ENCODE measurements at places on chromosomes 4 and X. TPM values are rescaled to one million over a fixed set of nuclear protein-coding genes. Genes with fewer than 3 reads are reported as not detected.
A peak's percentile ranks its signal among the peaks of the same experiment; 100 is the strongest.

- DNase-seq = no peak
- H3K4me1 ChIP-seq = no peaks in the 10 kb centered on the region
- H3K27me3 ChIP-seq = no peaks in the 10 kb centered on the region
- H3K4me3 ChIP-seq = no peak overlapping the region
Measured at GRCh38 chr4:109589605-109590004, 29.6 kb downstream of the MCUB start.

DNA sequence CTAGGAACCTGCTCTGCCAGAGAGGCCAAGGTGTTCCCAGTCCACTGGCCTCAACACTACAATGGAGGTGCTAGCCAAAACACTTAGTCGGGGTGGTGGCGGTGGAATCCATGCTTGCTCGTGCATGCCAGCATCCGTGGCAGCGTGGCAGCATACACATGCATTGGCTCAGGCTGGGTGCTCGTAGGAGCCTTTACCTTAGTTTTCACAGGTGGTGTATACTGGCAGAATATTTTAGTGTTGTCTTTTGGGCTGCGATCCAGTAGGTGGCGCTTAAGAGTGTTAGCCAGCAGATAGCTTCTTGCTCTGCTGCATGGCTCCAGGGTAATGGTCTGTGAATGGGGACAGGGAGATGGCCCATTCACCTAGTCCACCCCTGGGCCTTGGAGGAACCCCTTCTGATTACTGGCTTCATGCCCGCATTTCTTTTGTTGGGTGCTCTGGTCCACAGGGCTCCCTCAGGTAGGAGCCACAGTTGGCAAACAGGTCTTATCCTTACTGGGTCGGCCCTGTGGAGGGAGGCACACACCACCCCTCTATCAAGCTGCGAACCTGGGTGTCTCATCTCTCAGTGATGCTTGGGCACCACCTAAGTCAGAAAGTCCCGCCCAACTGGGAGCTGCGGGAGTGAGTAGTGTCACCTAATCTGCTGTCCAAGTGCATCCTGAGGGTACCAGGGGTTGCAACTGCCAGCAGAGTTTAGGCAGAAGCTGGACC, 40.0 kb downstream of the RIPPLY1 start:
- H3K4me3 ChIP-seq = no peak overlapping the region
- DNase-seq = peak; percentile 40
- H3K36me3 ChIP-seq = peaks cover 4% of the 10 kb centered on the region
- H3K27ac ChIP-seq = no peak overlapping the region

- DNase-seq = no peak
- H3K4me3 ChIP-seq = no peak overlapping the region
- no peaks in the 10 kb centered on the region for H3K36me3 ChIP-seq
- no peaks in the 10 kb centered on the region for H3K27me3 ChIP-seq
- no peak overlapping the region for H3K27ac ChIP-seq
- no peaks in the 10 kb centered on the region for H3K4me1 ChIP-seq
Measured at GRCh38 chr4:95515589-95515988, 33.2 kb downstream of the UNC5C start.

The PRKG2 gene
- 4.9 TPM for polyA plus RNA-seq

DNA sequence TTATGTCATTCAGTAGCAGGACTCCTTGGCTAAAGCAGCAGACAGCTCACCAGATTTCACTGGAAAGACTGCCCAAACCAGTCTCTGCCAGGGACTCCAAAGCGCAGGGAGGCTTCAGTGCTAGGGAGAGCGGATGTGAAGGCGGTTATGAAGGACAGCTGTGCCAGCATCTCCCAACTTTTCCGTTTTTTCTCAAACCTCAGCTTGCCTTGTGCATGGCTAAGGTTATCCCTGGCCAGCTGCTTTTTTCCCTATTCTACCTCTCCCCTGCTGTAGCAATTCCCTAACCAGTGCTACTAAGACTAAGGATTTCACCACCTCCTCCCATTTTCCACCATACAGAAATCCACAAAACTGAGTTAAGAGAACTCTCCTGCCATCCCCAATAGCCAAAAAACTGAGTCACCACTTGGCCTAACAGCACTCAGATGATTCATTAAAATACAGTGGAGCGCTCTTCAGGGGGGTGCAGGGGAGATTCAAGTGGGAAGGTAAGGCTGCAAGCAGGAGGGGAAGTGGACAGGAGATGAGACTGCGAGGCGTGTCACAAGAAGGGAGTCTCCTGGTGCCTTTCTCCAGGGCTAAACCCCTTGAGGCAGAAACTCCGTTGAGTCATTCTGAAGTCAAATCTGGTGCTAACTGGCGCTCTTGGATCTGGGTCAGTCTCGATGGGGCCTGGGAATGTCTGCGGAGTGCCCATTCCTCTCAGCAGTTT, 90.7 kb downstream of the PALLD start:
- no peaks in the 10 kb centered on the region for H3K36me3 ChIP-seq
- no peak overlapping the region for H3K4me3 ChIP-seq
- no peak for DNase-seq
- H3K27me3 ChIP-seq = no peaks in the 10 kb centered on the region

The PCYT1B gene
- polyA plus RNA-seq = 0.84 TPM

DNA sequence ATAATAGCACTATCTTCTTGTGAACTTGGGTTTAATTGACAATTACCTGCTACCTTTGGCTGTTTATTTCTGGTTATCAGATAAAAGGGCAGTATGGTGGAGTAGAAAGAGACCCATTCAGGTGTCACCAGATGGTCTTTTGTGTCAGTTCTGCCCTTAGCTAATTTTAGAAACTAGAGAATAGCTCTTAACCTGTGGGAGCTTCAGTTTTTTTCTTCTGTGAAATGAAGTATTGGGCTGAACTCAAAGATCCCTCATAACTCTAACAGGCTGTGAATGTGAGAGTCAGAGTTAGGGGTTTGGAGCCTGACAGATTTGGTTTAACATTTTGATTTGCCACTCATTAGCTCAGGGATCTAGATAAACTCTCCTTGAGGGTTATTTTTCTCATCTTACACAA, 335.2 kb downstream of the PPP1R2C start:
- H3K4me1 ChIP-seq = no peaks in the 10 kb centered on the region
- no peak for DNase-seq
- no peak overlapping the region for H3K27ac ChIP-seq
- no peaks in the 10 kb centered on the region for H3K27me3 ChIP-seq

DNA sequence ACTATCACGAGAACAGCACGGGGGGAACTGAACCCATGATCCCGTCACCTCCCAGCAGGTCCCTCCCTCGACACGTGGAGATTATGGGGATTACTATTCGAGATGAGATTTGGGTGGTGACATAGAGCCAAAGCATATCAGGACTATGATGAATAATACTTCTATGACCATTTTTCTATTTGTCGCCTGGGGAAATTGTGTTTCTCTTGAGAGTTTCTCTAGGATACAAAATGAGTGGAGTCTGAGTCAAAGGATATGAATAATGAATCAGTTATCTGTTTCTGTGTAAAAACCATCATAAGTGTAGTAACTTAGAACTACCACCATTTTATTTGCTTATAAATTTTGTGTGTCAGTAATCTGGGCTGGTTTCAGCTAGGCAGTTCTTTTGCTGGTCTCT, 533.0 kb upstream of the ARX start:
- no peak overlapping the region for H3K4me3 ChIP-seq
- no peak for DNase-seq
- H3K36me3 ChIP-seq = no peaks in the 10 kb centered on the region
- no peaks in the 10 kb centered on the region for H3K27me3 ChIP-seq

DNA sequence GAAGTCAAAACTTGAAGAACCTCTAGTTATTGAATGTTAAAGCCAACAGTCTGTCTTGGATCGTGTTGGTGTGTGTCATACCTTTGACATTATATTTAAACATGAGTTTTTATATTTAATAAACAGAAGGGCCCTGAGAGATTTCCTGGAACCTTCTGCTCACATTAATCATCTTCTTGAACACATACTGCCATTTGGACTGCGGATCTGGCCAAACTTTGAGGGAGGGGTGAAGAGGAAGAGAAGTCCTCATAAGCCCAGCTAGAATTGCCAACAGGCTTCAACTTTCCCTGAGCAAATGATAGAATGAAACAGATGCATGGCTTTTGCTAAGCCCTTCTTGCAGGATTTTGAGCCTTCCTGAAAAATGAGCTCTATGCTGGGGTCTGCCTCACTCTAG, 27.4 kb downstream of the CCKAR start:
- no peak overlapping the region for H3K4me3 ChIP-seq
- no peaks in the 10 kb centered on the region for H3K27me3 ChIP-seq
- DNase-seq = no peak
- no peaks in the 10 kb centered on the region for H3K4me1 ChIP-seq

The CXCL1 gene
- polyA plus RNA-seq = 26.6 TPM

The SYTL5 gene
- 0.77 TPM for polyA plus RNA-seq

The HS3ST1 gene
- polyA plus RNA-seq = 0.52 TPM

The EDNRA gene
- polyA plus RNA-seq = 0.73 TPM

- no peaks in the 10 kb centered on the region for H3K36me3 ChIP-seq
- DNase-seq = no peak
- no peak overlapping the region for H3K4me3 ChIP-seq
- no peaks in the 10 kb centered on the region for H3K27me3 ChIP-seq
- H3K27ac ChIP-seq = no peak overlapping the region
- H3K4me1 ChIP-seq = no peaks in the 10 kb centered on the region
Measured at GRCh38 chr4:89048906-89049601, 7.9 kb downstream of the FAM13A start.

GRCh38 chr4:48445704-48446103, 37.4 kb upstream of the SLC10A4 start:
- H3K4me3 ChIP-seq = no peak overlapping the region
- no peaks in the 10 kb centered on the region for H3K27me3 ChIP-seq
- H3K27ac ChIP-seq = no peak overlapping the region
- no peaks in the 10 kb centered on the region for H3K36me3 ChIP-seq
- no peaks in the 10 kb centered on the region for H3K4me1 ChIP-seq

DNA sequence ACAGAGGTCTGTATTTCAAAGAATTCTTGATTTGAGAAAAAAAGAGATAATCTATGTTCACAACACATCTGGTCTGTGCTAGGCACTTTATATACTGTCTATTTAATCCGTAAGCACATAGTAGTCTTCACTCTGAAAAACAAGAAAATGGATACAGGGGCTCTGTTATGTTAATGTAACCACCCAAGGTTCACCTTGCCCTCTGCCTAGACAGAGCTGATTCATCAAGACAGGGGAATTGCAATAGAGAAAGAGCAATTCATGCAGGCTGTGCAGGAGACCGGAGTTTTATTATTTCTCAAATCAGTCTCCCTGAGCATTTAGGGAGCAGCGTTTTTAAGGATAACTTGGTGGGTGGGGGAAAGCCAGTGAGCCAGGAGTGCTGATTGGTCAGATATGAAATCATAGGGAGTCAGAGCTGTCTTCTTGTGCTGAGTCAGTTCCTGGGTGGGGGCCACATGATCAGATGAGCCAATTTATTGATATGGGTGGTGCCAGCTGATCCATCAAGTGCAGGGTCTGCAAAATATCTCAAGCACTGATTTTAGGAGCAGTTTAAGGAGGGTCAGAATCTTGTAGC, 92.9 kb upstream of the TNIP3 start:
- H3K36me3 ChIP-seq = no peaks in the 10 kb centered on the region
- no peak overlapping the region for H3K27ac ChIP-seq
- H3K4me1 ChIP-seq = no peaks in the 10 kb centered on the region
- H3K4me3 ChIP-seq = no peak overlapping the region
- H3K27me3 ChIP-seq = no peaks in the 10 kb centered on the region
- no peak for DNase-seq

The TNIP3 gene
- polyA plus RNA-seq = not detected

DNA sequence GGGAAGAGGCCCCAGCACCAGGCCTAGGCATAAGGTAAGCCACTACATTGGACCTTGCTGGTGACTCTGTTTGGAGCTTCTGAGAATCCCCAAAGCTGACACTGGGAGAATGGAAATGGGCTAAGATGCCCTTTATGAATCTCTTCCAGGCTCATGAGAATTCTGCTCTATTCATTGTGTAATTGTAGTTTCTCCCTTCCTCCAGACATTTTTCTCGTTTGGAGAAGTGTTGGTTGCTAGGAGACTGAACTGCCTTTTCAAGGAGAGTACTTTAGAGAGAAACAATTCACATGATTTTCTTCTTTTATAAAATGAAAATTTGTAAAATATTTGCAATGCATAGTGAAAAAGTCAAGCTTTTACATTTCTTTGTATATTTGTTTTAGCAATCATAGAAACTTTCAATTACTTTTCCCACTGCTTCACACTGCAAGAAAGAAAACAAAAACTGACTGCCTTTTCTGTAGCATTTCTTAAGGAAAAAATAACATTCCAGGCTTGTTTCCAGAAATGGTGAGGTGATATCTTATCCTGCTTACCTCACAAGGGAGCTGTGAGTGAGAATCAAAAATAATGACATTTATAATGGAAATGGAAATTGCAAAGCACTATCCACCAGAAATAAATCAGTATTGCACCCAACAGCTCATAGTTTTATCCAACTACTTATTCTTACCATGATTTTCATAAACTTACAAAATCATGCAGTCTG, 24.9 kb upstream of the DCHS2 start:
- H3K4me3 ChIP-seq = no peak overlapping the region
- H3K36me3 ChIP-seq = no peaks in the 10 kb centered on the region
- no peak overlapping the region for H3K27ac ChIP-seq
- DNase-seq = no peak
- no peaks in the 10 kb centered on the region for H3K27me3 ChIP-seq

The LRP2BP gene
- polyA plus RNA-seq = 2.1 TPM

DNA sequence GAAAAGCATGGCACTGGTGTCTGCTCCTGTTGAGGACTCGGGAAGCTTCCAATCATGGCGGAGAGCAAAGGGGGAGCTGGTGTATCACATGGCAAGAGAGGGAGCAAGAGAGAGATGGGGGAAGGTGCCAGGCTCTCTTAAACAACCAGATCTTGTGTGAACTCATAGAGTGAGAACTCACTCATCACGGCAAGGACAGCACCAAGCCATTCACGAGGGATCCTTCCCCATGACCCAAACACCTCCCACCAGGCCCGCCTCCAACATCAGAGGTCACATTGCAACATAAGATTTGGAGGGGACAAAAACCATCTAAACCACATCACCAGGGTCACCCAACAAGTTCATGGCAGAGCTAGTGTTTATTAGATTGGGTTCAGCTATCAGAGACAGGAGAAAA, 218.7 kb upstream of the BCOR start:
- H3K27ac ChIP-seq = no peak overlapping the region
- no peaks in the 10 kb centered on the region for H3K4me1 ChIP-seq
- no peaks in the 10 kb centered on the region for H3K36me3 ChIP-seq

- H3K4me1 ChIP-seq = no peaks in the 10 kb centered on the region
- H3K4me3 ChIP-seq = no peak overlapping the region
- H3K27ac ChIP-seq = no peak overlapping the region
- DNase-seq = no peak
- no peaks in the 10 kb centered on the region for H3K36me3 ChIP-seq
Measured at GRCh38 chr4:165627548-165627947, 245.5 kb upstream of the TLL1 start.

The OPRPN gene
- polyA plus RNA-seq = not detected

GRCh38 chr4:120447774-120448173, 381.1 kb upstream of the MAD2L1 start:
- no peaks in the 10 kb centered on the region for H3K4me1 ChIP-seq
- H3K27ac ChIP-seq = no peak overlapping the region
- no peaks in the 10 kb centered on the region for H3K27me3 ChIP-seq

The KLB gene
- polyA plus RNA-seq = 1.1 TPM

GRCh38 chr4:189121336-189121735, 819.3 kb upstream of the FRG1 start:
- H3K36me3 ChIP-seq = no peaks in the 10 kb centered on the region
- no peaks in the 10 kb centered on the region for H3K4me1 ChIP-seq

- H3K27ac ChIP-seq = peak within 1 kb of the TSS; percentile 96
- H3K4me3 ChIP-seq = peak within 1 kb of the TSS; percentile 67
- no peaks in the 10 kb centered on the region for H3K27me3 ChIP-seq
- DNase-seq = peak; percentile 93
- no peaks in the 10 kb centered on the region for H3K36me3 ChIP-seq
- H3K4me1 ChIP-seq = peaks cover 6% of the 10 kb centered on the region
Measured at GRCh38 chrX:154378799-154379568, at the start of gene EMD. EMD (plus strand) TSS chrX:154379295; CDS start chrX:154379485, 190 bp downstream.

GRCh38 chrX:85026170-85026569, 22.5 kb downstream of the APOOL start:
- no peaks in the 10 kb centered on the region for H3K27me3 ChIP-seq
- no peaks in the 10 kb centered on the region for H3K4me1 ChIP-seq
- H3K27ac ChIP-seq = no peak overlapping the region
- no peak overlapping the region for H3K4me3 ChIP-seq
- no peak for DNase-seq
